Activated naive CD8-positive, alpha-beta T cell treated with anti-CD3 and anti-CD28 coated beads, Interleukin-2, amount 10 ng/mL, durations not matched to agents 7 days and 5 days (primary cell): ENCODE measurements at places on chromosomes 16 and 17. TPM values are rescaled to one million over a fixed set of nuclear protein-coding genes. Genes with fewer than 3 reads are reported as not detected.

DNA sequence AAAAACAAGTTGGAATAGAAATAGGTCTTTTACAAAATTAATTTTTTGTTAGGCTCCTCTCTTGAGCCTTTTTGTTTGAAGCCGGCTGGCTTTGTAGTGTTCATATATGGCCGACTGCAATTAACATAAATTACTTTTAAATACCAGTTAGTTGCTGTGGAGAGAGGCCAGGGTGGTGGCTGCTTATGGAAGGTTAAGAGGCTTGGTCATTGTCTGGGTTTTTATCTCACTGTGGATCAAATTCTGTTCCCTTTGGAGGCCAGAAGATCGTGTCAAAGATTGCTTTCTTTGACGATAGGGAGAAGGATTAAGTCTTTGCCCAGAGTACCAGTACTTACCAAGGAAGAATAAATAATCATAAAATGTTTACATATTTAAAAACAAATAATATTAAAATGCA lies 39.9 kb downstream of the MSI2 start:
- no peak for DNase-seq

- no peak for DNase-seq
These were observed 204.9 kb upstream of the CDH13 start for GRCh38 chr16:82421851-82422250.

- DNase-seq = no peak
These were observed 477.4 kb upstream of the CCL2 start for GRCh38 chr17:33777674-33778073.

DNA sequence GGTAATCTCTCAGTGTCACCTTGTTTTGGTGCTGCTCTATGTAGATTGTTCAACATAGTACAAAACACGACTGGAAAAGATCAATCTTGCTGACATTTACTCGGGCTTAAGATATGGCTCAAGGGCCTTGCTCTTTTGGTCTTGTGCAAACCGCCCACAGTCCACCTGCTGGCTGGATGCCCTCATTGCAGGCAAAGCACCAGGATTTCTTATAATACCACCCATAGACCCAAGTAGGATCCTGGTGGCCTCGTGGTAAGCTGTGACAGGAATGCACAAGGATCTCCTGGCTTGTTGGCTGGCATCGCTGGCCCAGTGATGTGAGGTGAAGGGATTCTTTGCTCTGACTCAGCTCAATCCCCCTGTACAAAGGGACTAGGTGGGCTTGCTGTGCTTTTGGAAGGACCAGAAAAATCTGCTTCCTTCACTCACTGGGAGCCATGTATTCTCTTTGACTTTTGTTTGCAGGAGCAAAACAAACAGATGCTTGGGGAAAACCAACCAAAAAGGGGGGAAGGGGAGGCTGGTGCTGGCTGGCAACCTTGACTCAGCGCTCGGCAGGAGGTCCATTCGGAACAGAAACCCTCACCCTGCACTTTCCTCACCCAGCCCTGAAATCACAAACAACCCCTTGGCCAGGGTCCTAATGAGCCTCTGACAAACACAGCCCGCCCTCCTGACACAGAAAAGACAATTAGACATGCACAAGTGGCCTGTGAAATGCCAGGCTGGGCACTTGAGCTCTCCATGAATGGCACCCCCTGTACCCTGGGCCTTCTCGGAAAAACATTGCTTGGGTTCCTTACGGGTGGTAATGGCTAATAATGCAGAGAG lies 36.6 kb upstream of the MED9 start:
- peak; percentile 78 for DNase-seq

- no peak for DNase-seq
These were observed 4.3 kb downstream of the CANT1 start for GRCh38 chr17:79005063-79005861.

DNA sequence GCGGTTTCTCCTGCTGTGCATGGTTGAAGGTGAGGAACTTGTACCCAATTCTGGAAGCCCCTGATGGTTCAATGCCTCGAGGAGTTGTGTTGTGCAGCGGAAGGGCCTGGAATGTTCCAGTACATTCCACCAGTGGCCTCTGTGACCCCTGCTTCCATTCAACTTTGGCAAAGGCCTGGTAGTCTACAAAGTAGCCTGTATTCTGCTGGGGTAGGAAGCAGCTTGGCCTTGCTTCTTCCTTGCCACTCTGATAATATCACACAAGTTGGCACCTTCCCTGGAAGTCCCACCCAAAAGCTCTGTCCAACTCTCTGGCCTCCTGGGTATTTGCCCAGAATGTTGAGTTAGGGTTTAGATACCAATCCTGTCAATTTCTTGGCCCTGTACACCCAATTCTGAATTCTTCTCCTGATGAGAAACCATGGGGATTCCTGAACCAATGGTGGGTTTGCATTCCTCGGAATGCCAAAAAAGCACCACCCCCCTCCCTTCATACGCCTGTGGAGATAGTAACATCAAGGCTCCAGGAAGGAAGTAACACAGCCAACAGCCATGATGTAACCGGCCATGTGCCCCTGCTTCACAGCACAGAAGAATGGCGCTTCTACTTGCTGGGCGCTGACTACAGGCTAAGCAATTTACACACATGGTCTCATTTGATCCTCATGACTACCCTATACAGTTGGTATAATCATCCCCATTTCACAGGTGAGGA lies 11.8 kb upstream of the FAM117A start:
- no peak for DNase-seq

DNA sequence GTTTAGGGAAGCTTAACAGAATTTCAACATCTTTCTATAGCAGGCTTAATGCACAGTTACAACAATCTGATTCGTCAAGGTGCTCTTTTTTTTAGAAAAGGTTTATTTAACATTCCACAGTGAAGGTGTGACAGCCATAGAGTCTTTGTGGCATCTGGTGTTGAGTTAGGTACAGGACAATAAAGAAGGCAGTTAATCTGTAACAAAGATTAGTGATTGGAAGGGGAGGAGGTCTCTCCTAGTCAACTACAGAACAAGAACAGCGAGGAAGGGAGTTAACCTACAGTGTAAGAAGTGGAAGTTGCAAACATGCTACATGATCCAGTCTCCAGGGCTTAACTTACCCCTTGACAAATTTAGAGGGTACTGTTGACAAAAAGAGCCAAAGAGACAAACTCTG lies 3.0 kb upstream of the ZDHHC7 start:
- no peak for DNase-seq

Gene CCL17
- not detected for total RNA-seq

Gene SSTR5
- total RNA-seq = not detected

Gene CDR2L
- total RNA-seq = 0.14 TPM

Gene CD19
- 0.83 TPM for total RNA-seq

Gene ACSM5
- not detected for total RNA-seq

Gene SLC26A11
- 45.3 TPM for total RNA-seq

GRCh38 chr17:42494673-42495072 lies 36.0 kb downstream of the ATP6V0A1 start:
- DNase-seq = no peak

Gene TSEN54
- total RNA-seq = 76.0 TPM

Gene LDHD
- not detected for total RNA-seq

GRCh38 chr17:67041941-67042899 lies 2.1 kb upstream of the CACNG1 start:
- no peak for DNase-seq

GRCh38 chr16:64012166-64012565 lies 1109.7 kb downstream of the CDH11 start:
- no peak for DNase-seq

Gene CPNE7
- total RNA-seq = 4.3 TPM

GRCh38 chr17:73591296-73592078 lies 52.8 kb downstream of the SDK2 start:
- peak; percentile 70 for DNase-seq

Gene NTN3
- total RNA-seq = not detected

DNA sequence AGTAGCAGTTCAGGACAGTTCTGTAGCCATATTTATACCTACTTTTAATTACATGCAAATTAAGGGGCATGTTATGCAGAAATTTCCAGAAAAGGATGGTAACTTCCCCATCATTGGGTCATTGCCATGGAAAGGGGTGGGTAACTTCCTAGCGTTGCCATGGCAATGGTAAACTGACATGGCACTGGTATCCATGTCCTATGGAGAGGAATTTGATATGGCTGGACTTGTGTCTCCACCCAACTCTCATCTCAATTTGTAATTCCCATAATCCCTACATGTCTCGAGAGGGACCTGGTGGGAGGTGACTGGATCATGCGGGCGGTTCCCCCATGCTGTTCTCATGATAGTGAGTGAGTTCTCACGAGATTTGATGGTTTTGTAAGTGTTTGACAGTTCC lies 35.6 kb upstream of the CACNG4 start:
- DNase-seq = no peak

Gene C1QTNF1
- total RNA-seq = not detected

DNA sequence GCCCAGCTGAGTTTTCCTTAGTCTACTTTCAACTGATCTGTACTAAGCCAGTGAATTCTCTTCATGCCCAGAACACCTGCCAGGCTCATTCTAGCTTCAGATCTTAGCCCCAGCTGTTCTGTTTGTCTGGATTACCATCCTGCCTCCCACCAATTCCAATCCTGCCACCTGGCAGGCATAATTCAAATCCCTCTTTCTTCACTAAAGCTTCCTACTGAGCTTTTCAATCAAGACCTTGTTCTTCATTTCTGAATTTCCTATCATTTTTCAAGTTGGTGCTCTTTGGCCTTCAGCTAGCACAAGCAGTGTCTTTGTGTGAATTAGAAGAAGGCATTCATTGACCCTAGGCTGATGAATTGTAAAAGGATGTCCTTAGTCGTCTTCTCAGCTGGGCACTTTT lies 357.6 kb downstream of the UTP18 start:
- no peak for DNase-seq

GRCh38 chr17:46862949-46863348 lies 11.6 kb downstream of the WNT9B start:
- DNase-seq = no peak

GRCh38 chr16:12998361-12999085 lies 97.1 kb downstream of the SHISA9 start:
- no peak for DNase-seq

DNA sequence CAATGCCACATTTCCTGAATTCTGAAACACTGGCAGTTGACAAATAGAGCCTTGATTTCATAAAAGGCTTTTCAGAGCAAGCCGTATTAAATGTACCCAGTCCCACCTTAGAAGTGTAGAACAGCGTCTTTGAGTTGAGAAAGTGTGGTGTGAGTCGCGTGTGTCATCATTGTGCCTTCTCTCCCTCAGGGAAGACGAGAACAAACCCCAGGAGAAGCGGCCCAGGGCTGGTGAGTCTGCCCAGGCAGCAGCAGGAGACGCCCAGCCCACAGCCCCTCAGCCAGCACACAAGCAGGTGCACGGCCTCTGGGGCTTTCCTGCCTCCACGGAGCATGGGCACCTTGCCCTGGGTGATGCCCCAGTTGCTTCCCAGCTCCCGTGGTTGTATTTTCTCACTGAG lies 34.0 kb downstream of the CIBAR2 start:
- DNase-seq = no peak

DNA sequence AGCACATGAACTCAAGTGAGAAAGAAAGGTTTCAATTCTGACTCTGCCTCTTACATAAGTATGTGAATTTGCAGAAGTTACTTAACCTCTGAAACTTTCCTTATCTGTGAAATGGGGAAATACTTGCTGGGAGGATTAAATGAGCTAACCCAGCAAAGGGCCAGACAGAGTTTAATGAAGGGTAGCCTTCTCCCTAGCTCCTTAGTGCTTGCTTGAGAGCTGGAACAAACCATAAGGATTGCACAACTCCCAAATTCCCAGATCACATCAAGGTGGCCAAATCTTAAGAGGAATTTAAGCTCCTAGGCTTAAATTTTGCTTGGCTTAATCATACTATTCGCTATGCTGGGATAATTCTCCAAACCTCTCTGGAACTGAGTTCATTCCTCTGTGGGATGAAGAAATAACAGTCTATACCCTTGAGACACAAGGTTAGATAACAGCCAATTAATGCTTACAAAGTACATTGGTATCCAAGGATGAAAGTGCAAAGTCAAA lies 11.8 kb upstream of the WSB1 start:
- DNase-seq = no peak

Gene SLC2A4
- total RNA-seq = not detected

- no peak for DNase-seq
These were observed 116.7 kb upstream of the CHMP6 start for GRCh38 chr17:80874866-80875445.

Gene ANKS4B
- total RNA-seq = not detected

DNA sequence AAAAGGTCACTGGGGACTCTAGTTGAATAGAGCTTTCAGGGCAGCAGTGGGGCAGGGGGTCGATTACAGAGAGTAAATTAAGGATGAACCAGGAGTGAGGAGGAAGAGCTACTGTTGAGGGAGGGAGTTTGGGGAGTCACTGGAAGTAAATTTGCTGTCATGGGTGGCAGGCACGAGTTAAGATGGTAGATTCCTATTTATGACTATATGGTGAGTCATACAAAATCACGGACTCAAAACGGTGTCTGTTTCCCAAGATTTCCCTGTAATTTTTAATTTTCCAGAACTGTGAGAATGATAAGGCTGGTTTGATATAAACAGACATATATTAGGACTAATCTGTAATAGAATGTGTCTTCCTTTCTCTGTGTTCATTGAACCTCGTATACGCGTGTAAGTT lies 287.6 kb upstream of the GOT2 start:
- no peak for DNase-seq

- no peak for DNase-seq
These were observed 13.7 kb upstream of the CDC42EP4 start for GRCh38 chr17:73325527-73325842.

- peak; percentile 60 for DNase-seq
These were observed 834 bp downstream of the FLYWCH1 start for GRCh38 chr16:2912330-2913199.

DNA sequence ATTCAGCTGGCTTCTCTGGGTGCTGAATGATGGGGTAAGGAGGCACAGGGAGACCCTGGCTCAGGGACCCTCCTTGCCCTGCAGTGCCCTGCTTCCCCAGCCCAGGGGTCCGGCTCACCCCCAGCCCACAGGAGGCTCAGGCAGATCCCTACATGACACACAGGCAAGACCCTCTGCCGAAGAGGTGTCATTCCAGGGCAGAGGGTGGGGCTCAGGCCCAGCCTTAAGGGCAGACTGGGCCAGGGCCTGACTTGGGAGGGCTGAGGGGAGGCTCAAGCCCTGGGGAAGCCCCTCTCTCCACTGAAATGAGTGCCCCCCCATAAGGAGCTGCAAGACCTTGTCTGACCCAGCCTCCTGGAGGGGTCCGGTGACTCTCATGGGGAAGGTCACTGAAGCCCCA lies 30.3 kb upstream of the KSR1 start:
- DNase-seq = no peak

GRCh38 chr17:11980813-11981212 lies 16.5 kb downstream of the ZNF18 start:
- no peak for DNase-seq

Gene KRT27
- not detected for total RNA-seq

Gene PRPSAP2
- 51.6 TPM for total RNA-seq

DNA sequence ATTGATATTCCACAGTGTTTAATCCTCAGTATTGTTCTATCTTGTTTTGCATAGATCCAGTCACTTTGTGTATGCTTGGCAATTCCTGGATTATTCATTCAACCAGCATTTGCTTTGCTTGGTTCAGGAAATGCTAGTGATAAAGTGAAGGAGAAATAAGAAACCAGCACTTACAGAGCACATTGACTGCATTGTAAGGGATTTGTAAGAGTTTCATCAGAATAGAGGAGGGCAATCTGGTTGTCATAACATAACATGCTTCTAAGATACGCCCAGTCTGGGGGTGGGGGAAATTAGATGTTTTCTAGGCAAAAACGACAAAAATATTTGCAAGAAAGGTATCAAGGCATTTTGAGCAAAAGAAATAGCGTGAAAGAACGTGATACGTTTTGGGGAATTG lies 40.4 kb downstream of the TNRC6A start:
- DNase-seq = no peak

Gene CRHR1
- not detected for total RNA-seq

Gene EVPLL
- not detected for total RNA-seq

Gene KRTAP3-1
- not detected for total RNA-seq

Gene EIF1
- total RNA-seq = 723 TPM

Gene CDH5
- not detected for total RNA-seq

Gene KCNH6
- not detected for total RNA-seq

Gene CACNG5
- total RNA-seq = not detected

Gene ANKRD40CL
- not detected for total RNA-seq

Gene TOX3
- total RNA-seq = not detected
